ENCODE measurements at places on chromosomes 12 and 14. TPM values are rescaled to one million over a fixed set of nuclear protein-coding genes. Genes with fewer than 3 reads are reported as not detected.

The GOLGA3 gene
- total RNA-seq = 80.7 TPM

The B4GALNT3 gene
- total RNA-seq = 0.44 TPM

The RASAL1 gene
- not detected for total RNA-seq

The MAPKAPK5 gene
- 40.4 TPM for total RNA-seq

The ADAM21 gene
- total RNA-seq = 0.19 TPM

The IGF1 gene
- total RNA-seq = 0.39 TPM

The RERG gene
- total RNA-seq = not detected

The OR6C2 gene
- not detected for total RNA-seq

The SLCO1B1 gene
- not detected for total RNA-seq

The KRT73 gene
- total RNA-seq = not detected

The LRRC9 gene
- not detected for total RNA-seq

The GPR84 gene
- not detected for total RNA-seq

The CLEC9A gene
- not detected for total RNA-seq

The FOXA1 gene
- 0.44 TPM for total RNA-seq

The CHGA gene
- total RNA-seq = 0.29 TPM

The CLEC1B gene
- total RNA-seq = not detected

The EGLN3 gene
- total RNA-seq = 2.9 TPM

The OR9K2 gene
- not detected for total RNA-seq

The KRT74 gene
- not detected for total RNA-seq

The ARMH4 gene
- total RNA-seq = 6.6 TPM

The CATSPERB gene
- not detected for total RNA-seq

The SOX5 gene
- 1.5 TPM for total RNA-seq

The BTBD6 gene
- total RNA-seq = 64.6 TPM
